ENCODE measurements at places on chromosomes 3 and 15. TPM values are rescaled to one million over a fixed set of nuclear protein-coding genes. Genes with fewer than 3 reads are reported as not detected.

GRCh38 chr3:183377307-183377959 lies 51.0 kb downstream of the MCF2L2 start:
- no peak for DNase-seq

DNA sequence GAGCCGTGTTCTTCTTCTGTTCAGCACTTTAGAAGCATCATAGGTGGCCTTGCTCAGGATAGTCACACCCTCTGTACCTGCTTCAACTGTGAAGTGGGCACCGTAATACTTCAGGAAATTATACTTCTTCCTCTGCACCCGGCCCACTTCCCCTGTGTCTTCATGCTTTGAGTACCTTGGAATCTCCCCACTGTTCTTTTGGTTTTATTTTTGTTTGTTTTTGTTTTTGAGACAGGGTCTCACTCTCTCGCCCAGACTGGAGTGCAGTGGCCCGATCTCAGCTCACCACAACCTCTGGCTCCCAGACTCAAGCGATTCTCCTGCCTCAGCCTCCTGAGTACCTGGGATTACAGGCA lies 1.7 kb downstream of the P2RY14 start:
- no peak for DNase-seq

The MUC20 gene
- total RNA-seq = 20.1 TPM

The GOLIM4 gene
- total RNA-seq = 21.4 TPM

The IL20RB gene
- total RNA-seq = 2.2 TPM

All from breast epithelium (tissue), 4 donors.